ENCODE measurements at places on chromosomes 11 and 22. TPM values are rescaled to one million over a fixed set of nuclear protein-coding genes. Genes with fewer than 3 reads are reported as not detected.

Gene OR52I2
- not detected for total RNA-seq

Gene TTC36
- 1.3 TPM for total RNA-seq

Gene C2CD3
- 5.5 TPM for total RNA-seq

Gene LSP1
- 0.21 TPM for total RNA-seq

Gene GDPD4
- not detected for total RNA-seq

Gene JAML
- not detected for total RNA-seq

Gene KRTAP5-2
- not detected for total RNA-seq

Gene HEPACAM
- not detected for total RNA-seq

Gene OR8D1
- not detected for total RNA-seq

Gene IGLL1
- total RNA-seq, result not detected

Gene PHLDB1
- 38.2 TPM for total RNA-seq

Gene SPDYC
- not detected for total RNA-seq

Gene AMPD3
- 11.6 TPM for total RNA-seq

Gene OR56A1
- not detected for total RNA-seq

Gene OR5P2
- total RNA-seq, result under 0.01 TPM

Gene CLMP
- total RNA-seq, result 10.3 TPM

Gene PPM1F
- total RNA-seq, result 39.2 TPM

Gene DDI1
- not detected for total RNA-seq

Gene GAB4
- not detected for total RNA-seq

Gene INPPL1
- 21.9 TPM for total RNA-seq

Gene OR51B5
- not detected for total RNA-seq

Gene TRIM51
- not detected for total RNA-seq

Gene CENPM
- 1.2 TPM for total RNA-seq

Gene TMEM151A
- under 0.01 TPM for total RNA-seq

Gene IRAG1
- 0.68 TPM for total RNA-seq

Gene TENM4
- 11.6 TPM for total RNA-seq

Gene FGF3
- not detected for total RNA-seq

Gene CRACR2B
- 0.34 TPM for total RNA-seq

Gene EHF
- 478 TPM for total RNA-seq

Measured in nasal cavity respiratory epithelium epithelial cell of viscerocranial mucosa (primary cell).